Stimulated activated CD8-positive, alpha-beta memory T cell treated with anti-CD3 and anti-CD28 coated beads, Interleukin-4, amount 100 ng/mL, for 1 hour (primary cell): ENCODE measurements at places on chromosomes 13 and 19.

- no peak for DNase-seq
Measured at GRCh38 chr13:28492569-28493367, 2.2 kb downstream of the FLT1 start.

- no peak for DNase-seq
Measured at GRCh38 chr19:10927730-10928562, 493 bp downstream of the YIPF2 start.

GRCh38 chr13:46377554-46377953, 9.5 kb downstream of the RUBCNL start:
- no peak for DNase-seq

DNA sequence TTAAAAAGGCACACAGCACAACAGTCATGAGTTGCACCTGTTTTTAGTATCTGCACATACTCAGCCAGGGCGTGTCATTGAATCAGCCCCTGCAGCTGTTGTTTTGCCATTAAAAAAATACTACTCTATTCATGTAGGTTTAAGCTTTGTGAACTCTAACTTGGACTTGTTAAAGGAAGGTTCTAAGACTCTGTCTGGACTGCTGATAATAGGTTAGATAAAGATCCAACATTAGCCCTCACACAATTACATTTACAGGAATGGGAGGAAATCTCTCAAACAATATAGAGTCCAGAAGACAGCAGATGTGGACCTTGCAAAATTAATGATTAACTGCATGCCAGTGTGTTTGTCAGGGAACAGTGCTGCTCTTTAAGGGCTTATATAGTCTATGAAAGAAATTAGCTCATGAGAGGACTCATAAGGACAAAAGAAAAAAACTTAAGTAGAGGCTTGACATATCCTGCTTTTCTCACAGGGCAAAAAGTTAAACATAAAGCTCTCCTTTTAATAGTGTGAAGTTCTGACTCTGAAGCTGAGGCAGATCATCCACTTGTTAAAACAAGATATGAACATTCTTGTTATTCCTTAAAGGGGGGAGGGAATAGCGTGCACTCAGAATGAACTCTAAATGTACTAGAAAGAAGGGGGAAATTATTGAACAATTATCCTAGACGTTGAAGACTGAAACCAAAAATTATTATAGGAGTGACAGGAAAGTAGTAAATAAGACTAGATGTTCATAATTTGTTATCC, 243.6 kb downstream of the NDFIP2 start:
- DNase-seq: no peak

DNA sequence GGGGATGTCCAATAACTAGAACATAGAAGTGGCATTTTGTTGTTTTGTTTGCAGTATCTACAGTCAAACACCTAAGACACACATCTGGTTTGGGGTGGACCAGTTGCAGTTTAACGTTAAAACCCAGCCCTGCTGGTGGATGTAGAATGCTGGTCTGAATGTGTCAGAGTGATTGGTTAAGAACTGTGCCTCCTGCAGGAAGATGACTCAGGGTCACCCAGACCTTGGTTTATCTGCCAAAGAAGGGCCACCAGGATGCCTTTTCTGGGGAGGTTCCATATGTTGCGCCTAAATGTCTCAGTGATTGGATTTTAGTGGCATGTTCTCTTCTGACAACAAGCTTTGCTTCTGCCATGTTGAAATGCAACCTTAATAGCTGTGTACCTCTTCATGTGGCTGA, 23.1 kb downstream of the ZNF536 start:
- DNase-seq: no peak

GRCh38 chr19:47726467-47726866, 13.2 kb downstream of the EHD2 start:
- DNase-seq: no peak

DNA sequence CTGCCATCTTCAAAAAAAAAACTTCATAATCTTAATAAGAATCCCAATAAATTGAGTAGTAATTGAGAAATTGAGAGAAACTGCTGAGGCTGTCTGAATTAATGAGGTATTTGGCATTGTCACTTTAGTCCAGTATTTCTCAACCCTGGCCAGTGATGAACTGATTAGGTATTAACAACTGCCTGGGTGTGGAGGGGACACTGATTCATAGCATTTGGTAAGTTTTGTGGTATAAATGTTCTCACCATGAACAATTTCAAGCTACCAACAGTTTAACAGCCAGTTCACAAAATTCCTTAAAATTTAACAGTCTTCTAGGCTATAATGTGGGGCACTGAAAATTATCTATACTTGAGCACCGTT, 18.3 kb downstream of the GPC6 start:
- no peak for DNase-seq

GRCh38 chr19:30363073-30363472, 9.1 kb upstream of the ZNF536 start:
- DNase-seq: no peak

DNA sequence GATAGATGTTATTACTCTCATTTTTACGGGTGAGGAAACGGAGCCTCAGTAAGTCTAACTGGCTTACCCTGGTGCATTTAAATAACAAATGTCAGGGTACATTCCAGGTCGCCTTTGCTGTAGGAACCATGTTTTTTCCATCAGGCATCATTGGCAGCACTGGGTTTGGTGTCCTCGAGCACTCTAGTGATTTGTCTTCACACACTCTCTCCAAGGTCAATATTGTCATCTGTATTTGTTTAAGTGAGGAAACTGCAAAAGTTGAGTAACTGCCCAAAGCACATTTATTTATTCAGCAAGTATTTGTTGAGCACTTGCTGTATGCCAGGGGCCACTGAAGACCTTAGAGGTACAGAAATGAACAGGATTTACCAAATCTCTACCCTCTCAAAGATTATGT, 78.6 kb downstream of the DCT start:
- DNase-seq: no peak

- no peak for DNase-seq
Measured at GRCh38 chr19:47633517-47633916, 24.6 kb downstream of the BICRA start.

- DNase-seq: no peak
Measured at GRCh38 chr13:114303700-114304327, 10.5 kb upstream of the CHAMP1 start.

- no peak for DNase-seq
Measured at GRCh38 chr13:50069261-50069660, 54.0 kb downstream of the KCNRG start.

- no peak for DNase-seq
Measured at GRCh38 chr19:40739030-40739839, 11.0 kb downstream of the ACTMAP start.

- peak; percentile 55 for DNase-seq
Measured at GRCh38 chr19:31214086-31214485, 135.2 kb downstream of the TSHZ3 start.

- peak; percentile 49 for DNase-seq
Measured at GRCh38 chr19:4576016-4576933, 16.8 kb upstream of the SEMA6B start.

GRCh38 chr13:42686165-42686564, 95.2 kb upstream of the FAM216B start:
- no peak for DNase-seq

DNA sequence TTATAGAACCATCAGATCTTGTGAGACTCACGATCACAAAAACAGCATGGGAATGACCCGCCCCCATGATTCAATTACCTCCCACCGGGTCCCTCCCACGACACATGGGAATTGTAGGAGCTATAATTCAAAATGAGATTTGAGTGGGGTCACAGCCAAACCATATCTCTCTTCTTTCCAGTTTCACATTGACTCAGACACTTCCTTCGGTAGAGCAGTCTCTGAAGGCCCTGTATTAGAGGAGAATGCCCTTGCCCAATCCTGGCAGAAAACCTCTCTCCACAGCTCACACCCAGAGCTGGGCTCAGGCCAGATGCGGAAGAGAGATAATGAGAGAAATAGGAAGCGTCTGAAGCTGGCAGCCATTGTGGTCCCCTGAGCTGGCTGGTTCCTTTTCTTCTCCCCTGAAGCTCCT, 72.4 kb upstream of the CLDN10 start:
- DNase-seq: no peak

DNA sequence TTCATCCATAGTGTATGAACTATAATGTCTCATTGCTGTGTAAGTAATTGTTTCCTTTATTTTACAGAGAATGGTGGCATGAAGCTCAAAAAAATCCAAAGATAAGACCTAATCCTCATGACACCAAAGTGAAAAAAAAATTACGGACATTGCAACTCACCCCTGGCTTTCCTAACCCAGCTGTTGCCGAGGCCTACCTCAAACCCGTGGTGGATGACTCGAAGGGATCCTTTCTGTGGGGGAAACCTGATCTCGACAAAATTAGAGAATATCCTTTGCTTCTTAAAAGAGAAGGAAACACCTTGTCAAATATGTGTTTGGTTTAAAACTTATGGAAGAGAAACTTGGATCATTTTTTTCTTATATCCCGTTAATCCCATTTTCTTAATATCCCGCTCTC, 26.3 kb downstream of the ERCC5 start:
- no peak for DNase-seq

- DNase-seq: no peak
Measured at GRCh38 chr19:6616011-6616410, 25.1 kb upstream of the CD70 start.

DNA sequence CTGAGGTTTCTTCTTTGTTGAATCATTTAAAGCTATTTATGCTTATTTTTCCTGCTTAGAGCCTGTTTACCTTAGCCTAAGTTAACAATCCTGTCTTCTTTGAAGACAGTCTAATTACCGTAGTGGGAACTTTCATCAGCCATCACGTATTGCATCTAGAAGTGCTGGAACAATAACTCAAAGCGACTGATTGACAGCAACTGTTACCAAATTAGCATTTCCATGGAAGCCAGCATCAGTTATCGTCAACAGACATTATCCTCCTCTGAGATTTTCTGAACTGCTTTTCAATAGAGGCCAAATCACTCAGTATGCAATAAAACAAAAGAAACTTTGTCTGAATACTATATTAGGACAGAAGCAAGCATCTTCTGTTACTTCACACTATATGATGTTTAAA, 433.3 kb upstream of the SLITRK1 start:
- no peak for DNase-seq

DNA sequence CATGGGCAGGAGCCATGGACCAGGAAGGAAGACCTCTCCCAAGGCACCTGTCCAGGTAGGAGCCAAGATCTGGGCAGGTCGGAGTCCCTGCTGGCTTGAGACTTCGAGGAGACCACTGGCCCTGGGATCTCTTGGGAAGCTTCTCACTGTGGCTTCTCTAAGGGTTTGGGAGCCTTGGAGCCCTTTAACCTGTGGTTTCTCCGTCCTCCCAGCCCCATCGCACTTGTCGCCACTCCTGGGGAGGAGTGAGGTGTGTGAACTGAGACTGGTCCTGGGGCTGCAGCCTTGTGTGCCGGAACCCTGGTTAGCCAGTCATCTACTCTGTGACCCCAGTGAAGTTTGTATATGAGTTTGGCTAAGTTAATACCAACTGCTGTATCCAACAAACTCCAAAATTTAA, 8.2 kb downstream of the ZNF805 start:
- DNase-seq: no peak

- no peak for DNase-seq
Measured at GRCh38 chr13:112150352-112150751, 83.4 kb downstream of the SOX1 start.

DNA sequence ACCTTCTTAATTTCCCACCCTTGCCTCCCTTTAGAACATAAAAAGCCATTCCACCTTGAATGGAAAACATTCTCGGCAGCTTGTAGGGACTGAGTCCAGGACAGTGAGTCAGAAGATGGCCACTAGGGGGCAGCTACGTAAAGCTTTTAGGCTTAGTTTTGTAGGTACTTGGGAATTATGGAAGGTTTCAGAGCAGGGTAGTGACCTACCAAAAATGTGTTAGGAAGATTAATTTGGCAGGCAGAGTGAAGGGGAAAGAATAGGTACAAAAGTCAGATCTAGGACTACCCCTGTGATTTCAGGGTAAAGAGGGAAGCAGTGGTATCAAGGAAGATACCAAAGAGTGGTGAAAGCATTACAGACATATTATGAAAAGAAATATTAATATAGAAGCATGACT, 198.4 kb downstream of the NDFIP2 start:
- no peak for DNase-seq

DNA sequence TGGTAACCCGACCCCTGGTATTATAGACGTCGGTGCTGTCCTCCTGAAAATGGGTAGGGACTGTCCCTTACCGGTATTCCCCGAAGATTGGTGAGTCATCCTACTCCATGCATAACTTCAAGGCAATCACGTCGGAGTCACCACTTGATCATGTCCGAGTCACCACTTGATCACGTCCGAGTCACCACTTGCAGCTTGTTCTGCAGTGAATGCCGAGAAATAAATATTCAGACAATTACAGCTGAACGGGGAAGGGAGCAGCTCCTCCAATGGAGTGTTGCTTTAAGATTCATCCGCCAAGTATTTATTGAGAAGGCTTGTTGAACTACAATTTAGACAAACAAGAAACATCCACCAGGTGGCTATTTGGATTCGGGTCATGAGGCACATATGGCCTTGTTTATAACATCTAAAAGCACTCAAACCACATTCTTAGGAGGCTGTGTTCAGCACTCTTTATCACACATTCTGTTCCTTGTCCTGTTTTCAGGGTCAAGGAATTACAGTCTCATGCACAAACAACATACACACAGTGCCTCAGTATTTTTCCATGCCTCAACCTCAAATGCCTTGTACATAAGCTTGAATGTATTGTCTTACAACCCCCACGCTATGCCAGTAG, 43.1 kb downstream of the ZNF726 start:
- DNase-seq: no peak

GRCh38 chr19:452829-453228, 8.0 kb downstream of the SHC2 start:
- no peak for DNase-seq

GRCh38 chr13:113360446-113360845, 3.5 kb downstream of the GRTP1 start:
- no peak for DNase-seq

GRCh38 chr13:105519771-105520170, 1015.7 kb downstream of the EFNB2 start:
- DNase-seq: no peak

GRCh38 chr13:50915565-50915964, 6.0 kb downstream of the RNASEH2B start:
- DNase-seq: no peak

DNA sequence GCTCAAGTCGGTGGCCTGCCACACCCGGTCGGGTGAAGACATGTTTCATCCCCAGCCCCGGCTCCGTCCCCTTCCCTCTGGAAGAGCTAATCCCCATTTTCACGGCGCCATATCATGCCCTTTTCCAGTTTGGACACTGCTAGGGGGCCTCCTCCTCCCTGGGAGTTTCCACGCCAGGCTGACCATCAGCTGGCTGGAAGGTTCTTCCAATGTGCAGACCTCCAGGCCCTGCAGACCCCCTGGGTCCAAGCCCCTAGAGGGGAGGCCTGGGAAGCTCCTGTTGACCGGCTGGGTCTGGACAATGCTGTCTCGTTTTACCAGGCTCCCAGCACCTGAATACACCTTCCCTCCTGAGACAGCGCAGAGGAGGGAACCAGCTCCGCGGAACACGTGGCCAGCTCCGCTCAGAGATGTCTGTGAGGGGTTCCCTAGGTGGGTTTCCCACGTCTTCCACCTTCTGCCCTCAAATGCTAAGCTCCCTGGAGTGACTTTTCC, 44.7 kb upstream of the RANBP3 start:
- DNase-seq: no peak

- no peak for DNase-seq
Measured at GRCh38 chr13:23506807-23507291, 63.4 kb upstream of the TNFRSF19 start.
